T follicular helper cell (primary cell): ENCODE measurements at places on chromosomes 11 and 22.
A peak's percentile ranks its signal among the peaks of the same experiment; 100 is the strongest.

- DNase-seq, result no peak
Measured at GRCh38 chr11:19025481-19026406, 34.8 kb downstream of the MRGPRX2 start.

DNA sequence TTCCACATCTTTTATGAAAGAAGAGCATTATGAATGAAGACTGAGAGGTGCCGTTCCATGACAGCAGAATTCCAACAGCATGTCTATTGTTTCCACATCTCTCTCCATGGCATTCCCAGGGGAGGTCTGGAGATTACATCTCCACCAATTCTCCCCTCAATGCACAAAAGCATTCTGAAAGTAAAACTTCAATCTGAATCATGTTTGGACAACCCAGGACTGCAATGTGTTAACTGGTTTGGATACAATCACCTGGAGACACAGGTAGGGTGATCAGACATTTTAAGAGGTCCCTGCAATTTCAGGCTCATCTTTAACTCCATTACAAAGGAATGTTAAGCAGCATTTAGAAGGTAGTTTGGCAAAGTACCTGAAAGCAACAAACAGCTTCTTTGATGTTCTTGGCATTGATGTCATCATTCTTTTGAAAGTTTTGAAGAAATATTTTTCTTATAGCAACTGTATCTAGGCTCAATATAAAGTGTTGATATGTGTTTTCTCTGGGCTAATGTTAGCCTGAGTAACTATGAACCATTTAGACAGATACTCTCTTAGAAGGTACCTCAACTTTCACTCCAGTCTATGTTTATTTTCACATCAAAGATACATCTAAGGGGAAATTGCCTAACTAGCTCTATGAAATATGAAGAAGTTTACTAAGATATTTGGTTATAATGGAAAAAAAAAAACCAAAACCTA lies 181.4 kb upstream of the MTMR2 start:
- DNase-seq, result no peak

GRCh38 chr22:20989323-20990138 lies 7.4 kb downstream of the LZTR1 start:
- DNase-seq, result no peak

DNA sequence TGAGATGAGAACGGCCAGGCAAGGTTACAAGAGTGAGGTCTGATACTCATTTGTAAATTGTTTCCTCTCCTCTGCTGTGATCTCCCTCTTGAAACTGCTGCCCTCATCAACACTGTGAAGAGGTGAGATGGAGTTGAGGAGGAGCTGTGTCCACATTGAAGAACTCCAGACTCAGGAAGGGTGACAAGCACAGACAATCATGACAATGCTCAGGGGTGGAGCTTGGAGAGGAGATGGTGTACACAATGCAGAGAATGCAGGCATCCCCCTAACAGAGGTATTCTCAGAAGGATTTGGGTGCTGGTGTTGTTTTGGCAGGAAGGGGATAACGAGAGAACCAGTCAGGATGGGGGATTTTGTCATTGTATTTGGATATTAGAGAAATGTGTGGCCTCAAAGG lies 21.5 kb upstream of the MMP7 start:
- DNase-seq, result no peak

GRCh38 chr22:35630387-35630793 lies 13.3 kb upstream of the MB start:
- no peak for DNase-seq

DNA sequence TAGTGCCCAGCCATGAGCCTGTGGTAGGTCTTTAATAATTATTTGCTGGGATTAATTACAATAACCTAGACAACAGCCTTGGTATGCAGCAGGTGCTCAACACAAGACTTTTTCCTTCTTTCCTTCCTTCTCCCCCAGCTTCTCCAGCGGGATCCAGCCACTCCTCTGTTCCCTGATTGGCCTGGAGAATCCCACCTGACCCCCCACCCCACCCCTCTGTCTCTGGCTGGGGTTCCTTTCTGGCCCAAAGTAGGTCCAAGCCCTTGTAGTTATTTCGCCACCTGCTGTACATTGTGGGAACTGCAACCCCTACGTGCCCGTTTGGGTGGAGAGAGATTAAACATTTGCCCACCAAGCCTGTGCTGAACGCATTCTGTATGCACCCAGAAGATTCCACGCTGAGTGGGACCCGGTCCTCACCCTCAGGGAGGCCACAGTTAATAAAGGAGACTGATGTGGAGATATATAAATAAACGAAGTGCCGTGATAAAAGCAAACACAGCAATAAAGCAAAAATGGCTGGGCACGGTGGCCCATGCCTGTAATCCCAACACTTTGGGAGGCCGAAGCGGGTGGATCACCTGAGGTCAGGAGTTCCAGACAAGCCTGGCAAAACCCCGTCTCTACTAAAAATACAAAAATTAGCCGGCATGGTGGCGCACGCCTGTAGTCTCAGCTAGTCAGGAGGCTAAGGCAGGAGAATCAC lies 32.1 kb upstream of the DGKZ start:
- DNase-seq, result peak; percentile 59

DNA sequence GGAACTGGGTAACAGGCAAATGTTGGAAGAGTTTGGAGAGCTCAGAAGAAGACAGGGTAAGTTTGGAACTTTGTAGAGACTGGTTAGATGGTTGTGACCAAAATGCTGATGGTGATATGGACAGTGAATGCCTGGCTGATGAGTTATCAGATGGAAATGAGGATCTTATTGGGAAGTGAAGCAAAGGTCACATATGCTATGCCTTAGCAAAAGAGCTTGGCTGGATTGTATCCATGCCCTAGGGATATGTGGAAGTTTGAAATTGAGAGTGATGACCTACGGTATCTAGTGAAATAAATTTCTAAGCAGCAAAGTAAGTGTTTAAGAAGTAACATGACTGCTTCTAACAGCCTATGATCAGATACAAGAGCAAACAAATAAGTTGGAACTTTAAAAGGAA lies 17.8 kb downstream of the BBOX1 start:
- no peak for DNase-seq

GRCh38 chr11:30605036-30605605 lies 19.0 kb upstream of the MPPED2 start:
- DNase-seq, result no peak

DNA sequence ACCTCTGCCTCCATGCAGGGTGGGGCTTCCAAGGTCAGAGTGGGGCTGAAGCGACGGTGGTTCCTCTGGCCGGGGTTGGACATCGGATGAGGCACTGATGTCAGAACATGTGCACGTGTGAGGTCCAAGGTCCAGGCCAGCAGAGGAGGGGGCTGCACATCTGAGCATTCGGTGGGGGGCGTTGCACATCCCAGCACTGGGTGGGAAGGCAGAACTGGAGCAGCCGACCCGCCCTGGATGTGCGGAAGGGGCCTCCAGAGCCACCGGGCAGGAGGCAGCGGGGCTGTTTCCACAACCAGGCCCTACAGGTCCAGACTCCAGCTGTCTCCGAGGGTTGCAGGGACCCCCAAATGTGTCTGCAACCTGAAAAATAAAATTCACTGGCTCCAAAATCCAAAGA lies 271.0 kb downstream of the CTTN start:
- no peak for DNase-seq

DNA sequence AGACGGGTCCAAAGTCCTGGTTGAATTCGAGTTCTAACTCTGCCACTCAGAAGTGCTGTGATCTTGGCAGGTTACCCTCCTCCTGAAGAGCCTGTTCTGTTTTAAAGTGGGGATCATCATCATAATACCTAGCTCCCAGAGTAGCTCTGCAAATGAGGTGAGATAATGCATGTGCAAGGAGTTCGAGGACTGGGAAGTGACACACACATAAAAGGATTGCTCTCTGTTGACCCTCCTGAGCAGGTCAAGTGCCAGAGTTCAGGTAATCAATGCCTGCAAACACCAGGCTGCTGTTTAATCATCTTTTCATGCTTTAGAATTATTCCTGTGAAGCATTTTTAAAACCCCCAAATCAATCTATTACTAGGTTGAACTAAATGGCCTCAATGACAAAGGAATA lies 19.9 kb downstream of the RCN1 start:
- DNase-seq, result no peak

DNA sequence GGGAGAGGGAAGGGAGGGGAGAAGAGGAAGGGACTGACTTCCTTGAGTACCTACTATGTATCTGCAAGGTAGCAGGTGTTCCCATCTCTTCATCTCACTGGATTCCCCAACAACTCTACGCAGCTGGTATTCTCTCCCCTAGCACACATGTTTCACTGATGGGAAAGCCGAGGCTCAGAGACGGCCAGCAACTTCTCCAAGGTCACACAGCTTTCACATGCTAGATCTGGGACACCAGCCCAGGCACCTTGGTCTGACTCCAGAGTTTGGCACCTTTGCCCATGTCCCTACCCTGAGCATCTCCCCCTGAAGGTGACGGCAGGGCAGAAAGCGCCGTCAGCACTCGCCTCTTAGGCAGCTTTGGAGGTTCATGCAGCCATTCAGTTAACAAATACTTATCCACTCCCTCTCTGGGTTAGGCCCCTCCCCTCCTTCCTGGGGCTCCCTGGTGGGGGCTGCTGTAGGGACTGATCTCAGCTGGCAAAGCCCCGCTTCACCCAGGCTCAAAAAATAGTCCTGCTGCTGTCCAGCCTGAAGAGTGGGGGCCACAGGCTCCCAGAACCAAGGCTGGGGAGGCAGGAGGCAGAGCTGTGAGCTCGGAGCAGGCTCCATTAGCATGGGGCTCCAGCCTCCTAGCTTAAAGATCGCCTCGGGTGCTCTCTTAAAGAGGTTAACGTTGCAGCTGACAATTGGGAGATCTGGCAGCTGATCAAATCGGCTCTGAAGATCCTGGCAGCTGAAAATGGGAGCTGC lies 79.4 kb downstream of the IGLL1 start:
- DNase-seq, result no peak

- DNase-seq, result no peak
Measured at GRCh38 chr11:34823639-34824038, 92.5 kb downstream of the APIP start.
